ENCODE measurements at places on chromosomes 11 and 22.

DNA sequence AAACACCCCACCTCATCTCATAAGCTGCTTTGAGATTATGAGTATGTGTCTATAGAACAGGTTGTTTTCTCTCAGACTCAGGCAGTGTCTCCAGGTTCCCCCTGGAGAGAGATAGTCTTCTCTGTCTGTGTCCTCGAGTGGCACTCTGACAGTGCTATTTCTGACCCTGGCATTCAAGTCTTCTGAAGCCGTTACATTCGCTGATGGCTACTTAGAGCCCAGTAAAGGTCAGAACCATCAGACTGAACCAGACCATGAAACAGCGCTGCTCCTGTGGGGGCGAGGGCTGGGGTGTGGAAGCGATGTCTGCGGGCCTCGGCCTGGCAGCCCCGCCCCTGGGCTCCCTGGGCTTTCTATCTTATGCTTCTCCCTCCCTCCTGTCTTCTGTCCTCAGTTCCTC lies 23.5 kb downstream of the SHISA8 start:
- no peak for DNase-seq

GRCh38 chr11:70435765-70436500 lies 37.6 kb downstream of the CTTN start:
- no peak for DNase-seq

- peak; percentile 48 for DNase-seq
Measured at GRCh38 chr11:47415949-47416472, 7.6 kb downstream of the SLC39A13 start.

DNA sequence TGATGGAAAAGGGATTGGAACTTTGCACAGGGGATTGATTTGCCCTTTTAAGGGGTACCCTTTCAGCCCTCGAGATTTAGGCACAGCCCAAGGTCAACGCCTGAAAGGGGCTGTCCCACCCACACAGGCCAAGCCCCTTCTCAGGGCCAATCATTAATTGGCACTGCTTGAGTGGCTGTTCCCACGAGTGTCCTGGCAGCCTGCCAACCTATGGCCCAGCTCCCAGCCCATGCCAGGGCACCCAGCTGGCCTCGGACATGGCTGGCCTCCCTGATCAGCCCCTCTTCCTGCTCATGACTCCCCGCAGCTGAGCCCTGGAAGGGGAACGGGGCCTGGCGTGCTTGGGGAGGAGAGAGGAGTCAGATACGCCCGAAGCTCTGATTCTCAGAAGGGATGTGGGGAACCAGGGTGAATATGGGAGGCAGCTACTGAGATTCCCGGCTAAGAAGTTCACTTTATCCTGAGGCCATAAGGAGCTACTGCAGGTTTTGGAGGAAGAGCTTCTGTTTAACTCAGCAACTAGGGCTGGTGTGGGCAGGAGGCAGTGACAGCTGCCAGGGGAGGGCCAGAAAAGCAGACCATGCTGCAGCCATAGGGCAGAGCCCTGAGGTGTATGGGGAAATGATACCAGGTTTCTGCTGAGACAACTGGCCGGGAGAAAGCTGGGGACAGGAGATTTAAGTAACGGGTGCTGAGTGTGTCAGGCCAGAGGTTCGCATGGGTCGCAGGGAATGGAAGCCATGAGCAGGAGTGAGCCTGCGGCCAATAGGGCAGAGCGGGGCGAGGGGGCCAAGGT lies 30.0 kb downstream of the WNT7B start:
- DNase-seq = no peak

DNA sequence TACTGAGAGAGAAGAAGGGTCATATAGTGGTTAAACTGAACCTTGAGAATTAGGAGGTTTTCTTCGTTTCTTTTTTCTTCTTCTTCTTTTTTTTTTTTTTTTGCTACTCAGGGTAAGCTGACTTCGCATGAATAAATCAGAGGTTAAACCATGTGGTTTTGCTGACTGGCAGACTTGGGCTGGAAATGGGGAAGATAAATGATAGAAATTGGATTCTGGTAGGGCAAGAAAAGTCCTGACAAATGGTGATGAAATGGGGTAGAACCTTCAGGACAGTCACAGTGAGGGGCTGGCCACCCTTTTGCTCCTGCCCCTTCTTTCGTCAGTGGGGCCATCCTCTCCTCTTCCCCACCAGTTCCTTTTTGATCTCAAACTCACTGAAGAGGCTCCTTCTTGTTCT lies 1.6 kb upstream of the SWAP70 start:
- DNase-seq = no peak

DNA sequence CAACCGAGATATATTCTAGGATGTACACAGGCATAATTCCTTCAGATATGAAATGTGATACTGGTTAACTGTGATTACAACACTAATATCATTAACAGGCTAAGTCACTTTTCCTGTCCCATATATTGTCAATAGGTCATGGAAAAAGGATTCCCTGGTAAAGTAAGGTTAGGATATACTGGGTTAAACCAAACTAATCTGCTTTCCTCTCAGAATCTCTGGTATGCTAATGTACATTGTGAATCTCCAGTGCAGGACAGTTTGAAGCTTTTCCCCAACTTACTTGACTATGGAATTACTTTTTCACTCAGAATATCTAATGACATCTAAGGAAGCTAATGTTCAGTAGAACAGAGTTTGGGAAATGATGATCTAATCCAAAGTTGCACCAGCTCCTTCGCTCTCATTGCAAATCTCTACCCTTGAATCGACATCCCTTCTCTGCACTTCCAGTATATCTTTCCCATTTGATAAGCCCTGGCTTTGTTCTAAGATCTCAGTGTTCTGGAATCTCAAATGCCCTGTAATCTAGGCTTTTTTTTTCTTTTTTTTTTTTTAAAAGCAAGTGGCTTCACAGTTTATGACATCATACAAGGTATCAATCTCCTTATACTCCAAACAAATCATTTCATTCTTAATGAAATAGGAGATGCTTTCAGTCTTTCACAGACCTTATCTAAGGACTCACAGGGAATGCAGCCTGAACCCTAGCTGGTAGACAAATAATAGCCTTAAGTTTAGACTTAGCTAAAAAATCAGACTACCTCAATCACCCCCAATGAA lies 43.8 kb downstream of the COPB1 start:
- no peak for DNase-seq

- DNase-seq = peak; percentile 23
Measured at GRCh38 chr11:78207532-78208256, 19.0 kb downstream of the USP35 start.

DNA sequence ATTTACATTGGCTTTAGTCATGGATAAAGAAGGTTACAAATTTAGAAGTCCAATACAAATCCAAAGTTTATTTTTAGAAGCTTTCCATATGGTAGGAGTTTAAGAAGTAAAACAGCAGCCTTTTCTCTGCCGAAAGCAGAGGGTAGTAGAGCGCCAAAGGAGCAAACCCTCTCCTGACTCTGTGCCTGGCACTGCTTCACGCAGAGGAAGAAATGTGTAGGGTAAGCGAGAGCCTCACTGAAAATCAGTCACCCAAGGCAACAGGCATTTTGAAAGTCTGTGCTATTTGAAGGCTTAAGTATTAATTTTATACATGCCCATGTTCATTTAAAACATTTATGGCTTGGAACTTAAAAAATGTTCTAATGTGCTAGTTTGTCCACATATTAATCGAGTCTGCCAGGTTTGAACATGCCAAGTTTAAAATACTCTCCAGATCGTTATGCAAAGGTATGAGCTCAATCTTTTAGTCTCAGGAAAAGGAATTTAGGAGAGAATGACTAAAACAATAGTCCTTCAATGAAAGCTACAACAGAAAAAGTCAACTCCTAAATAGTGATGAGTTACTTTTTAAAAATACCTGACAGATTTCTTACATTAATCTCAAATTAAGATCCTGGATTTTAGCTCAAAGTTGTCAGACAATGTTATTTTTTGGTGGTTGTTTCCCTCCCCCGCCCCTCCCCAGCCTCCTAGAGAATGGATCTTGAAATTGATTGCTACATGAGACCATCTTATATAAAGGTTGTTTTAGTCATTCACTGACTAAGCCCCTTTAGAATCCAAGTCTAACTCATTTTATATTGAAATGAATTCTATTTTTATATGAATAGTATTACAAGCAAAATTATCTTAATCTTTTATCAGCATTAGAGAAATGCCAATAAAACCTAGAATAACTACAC lies 38.7 kb downstream of the MRTFA start:
- no peak for DNase-seq

GRCh38 chr11:82874646-82875523 lies 25.3 kb downstream of the PRCP start:
- DNase-seq = no peak

DNA sequence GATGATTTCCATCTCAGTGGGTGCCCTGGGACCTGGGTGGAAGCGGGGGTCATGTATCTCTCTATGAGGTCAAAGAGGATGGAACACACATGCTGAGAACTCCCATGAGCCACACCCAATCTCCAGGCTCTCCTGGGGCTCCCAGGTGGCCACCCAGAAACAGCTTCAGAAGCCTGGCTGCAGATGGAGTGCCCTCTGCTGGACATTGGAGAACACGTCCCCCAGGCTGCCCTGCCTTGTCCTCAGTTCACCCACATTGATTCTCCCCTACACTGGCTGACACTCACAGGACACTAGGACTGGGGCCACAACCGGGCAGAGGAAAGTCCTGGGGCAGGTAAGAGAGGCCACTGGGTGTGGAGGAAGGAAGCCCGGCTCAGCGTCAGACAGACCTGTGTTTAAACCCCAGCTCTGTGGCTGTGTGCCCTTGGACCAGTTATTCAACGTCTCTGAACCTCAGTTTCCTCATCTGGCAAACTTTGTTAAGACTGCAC lies 4.5 kb upstream of the NOL12 start:
- peak; percentile 76 for DNase-seq

DNA sequence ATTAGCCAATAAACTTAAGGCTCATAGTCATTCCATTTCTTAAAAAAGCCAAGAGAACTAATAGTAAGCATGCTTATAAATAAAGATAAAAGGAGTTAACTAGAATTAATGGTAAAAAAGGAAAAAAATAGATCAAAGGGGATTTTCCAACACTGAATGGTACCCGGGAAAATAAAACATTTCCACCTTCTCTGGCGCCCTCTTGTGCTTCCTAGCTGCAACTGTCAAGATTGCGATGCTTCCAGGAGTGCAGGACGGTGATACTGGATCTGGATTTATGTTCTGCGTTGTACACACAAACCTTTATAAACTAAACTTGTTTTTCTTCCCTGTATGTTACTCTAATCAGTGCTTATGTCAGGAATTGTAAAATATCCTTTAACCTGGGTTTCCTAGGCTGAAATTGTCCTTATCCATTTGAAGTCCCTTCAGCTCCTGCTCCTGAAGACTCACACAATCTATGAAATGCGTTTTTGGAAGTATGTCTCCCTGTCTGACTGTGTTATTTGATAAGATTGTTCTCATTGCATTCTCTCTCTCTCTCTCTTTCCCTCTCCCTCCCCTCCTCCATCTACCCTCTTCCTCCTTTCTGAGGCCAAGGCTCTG lies 9.6 kb upstream of the HTATIP2 start:
- DNase-seq = no peak

- DNase-seq = no peak
Measured at GRCh38 chr11:23555085-23555484, 694.8 kb upstream of the CCDC179 start.

GRCh38 chr11:6655790-6656583 lies at the start of gene DCHS1:
TSS of gene DCHS1 (minus strand) at chr11:6655809. CDS start at chr11:6641613, 14,196 bp downstream.
- DNase-seq = no peak

- DNase-seq = no peak
Measured at GRCh38 chr22:27250418-27250817, 551.1 kb downstream of the MN1 start.

DNA sequence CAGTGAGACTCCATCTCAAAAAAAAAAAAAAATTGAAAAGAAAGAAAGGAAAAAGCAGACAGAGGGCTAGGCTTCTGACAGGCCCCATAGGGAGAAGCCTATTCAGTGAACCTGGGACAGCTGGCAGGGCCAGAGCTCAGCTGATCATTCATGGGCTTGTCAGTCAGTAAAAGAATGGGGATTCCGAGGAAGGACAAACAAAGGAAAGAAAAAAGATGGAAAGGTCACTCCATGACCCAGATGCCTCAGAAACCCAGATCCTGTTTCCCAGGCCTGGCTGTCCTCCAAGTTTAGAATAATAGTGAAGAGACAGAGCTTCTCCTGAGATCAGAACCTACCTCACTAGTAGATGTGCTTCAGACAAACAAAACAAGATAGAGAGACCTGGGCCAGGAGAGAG lies 34.3 kb upstream of the ASPHD2 start:
- no peak for DNase-seq

- DNase-seq = no peak
Measured at GRCh38 chr11:43577566-43578264, 102.8 kb upstream of the HSD17B12 start.

DNA sequence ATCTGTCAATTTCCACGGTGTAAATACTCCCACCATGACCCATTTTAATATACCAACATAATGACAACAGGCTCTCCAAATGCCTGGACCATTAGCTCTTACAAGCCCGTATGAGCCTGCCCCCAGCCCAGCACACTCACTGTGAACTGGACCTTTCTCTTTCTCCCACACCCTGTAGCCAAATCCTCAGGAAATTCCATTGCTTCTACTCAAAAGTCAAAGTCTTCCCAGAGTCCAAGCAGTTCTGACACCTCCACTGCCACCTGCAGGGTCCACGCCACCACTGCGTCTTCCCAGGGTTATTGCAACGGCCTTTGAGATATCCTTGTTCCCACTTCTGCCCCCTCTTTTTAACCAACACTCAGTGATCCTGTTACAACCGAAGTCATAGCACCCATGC lies 110.1 kb upstream of the ASPHD2 start:
- DNase-seq = no peak

- no peak for DNase-seq
Measured at GRCh38 chr11:57597461-57597915, at the start of gene SERPING1. TSS of gene SERPING1 (plus strand) at chr11:57597685. CDS start at chr11:57598271, 586 bp downstream.

DNA sequence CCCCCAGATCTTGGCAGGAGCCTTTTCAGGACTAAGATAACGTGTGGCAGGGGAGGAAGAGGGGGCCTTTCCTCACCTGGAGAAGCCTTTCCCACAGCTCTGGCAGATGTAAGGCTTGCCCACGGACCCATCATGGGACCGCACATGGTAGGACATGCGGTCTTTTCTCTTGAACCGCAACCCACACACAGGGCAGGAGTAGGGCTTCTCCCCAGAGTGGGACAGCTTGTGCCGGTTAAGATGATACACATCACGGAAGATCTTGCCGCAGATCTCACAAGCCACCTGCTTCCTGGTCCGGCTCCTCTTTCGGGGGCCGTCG lies 1.9 kb downstream of the PATZ1 start:
- DNase-seq = no peak

- no peak for DNase-seq
Measured at GRCh38 chr22:32850591-32851517, 49.3 kb downstream of the TIMP3 start.

- no peak for DNase-seq
Measured at GRCh38 chr11:74755395-74755995, 6.8 kb downstream of the RNF169 start.
